ENCODE measurements at places on chromosomes 2 and 18.

- DNase-seq, result no peak
These were observed 184.3 kb downstream of the CYRIA start for GRCh38 chr2:16481351-16481750.

DNA sequence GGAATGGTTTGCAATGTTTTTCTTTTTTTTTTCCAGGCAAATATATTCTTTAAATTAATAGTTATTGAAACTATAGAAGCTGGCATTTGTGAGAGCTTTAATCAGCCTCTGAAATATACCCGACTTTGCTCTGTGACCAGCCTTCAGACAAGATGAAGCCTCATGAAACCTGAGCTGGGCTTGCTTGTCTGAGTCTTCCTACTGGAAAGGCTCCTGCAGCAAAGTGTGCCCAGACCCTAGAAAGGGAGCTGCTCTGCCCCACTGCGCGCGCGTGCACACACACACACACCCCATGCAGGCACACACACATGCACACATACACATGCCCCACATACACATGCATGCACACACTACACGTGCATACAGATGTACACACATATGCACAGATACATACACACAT, 203.3 kb upstream of the NT5C1B start:
- no peak for DNase-seq

GRCh38 chr2:9207641-9208311, 1.2 kb downstream of the ASAP2 start:
- DNase-seq, result no peak

GRCh38 chr2:197179744-197180498, 130.7 kb downstream of the ANKRD44 start:
- no peak for DNase-seq

DNA sequence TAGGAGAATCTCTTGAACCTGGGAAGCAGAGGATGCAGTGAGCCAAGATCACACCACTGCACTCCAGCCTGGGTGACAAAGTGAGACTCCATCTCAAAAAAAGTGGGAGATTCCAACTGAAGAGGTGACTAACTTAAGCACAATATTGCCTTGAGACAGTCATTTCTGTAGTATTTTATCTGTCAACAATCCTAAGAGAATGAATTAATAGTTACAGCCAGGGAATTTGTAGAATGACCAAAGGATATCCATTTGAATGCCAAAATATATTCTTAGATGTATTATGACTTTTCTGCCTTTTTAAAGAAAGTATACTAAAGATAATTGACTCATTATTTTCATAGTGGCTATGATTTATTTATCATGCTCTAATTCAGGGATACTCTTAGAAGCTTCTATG, 40.7 kb upstream of the CCDC150 start:
- DNase-seq, result no peak

GRCh38 chr2:175743011-175743410, 259.1 kb downstream of the LNPK start:
- DNase-seq, result no peak

DNA sequence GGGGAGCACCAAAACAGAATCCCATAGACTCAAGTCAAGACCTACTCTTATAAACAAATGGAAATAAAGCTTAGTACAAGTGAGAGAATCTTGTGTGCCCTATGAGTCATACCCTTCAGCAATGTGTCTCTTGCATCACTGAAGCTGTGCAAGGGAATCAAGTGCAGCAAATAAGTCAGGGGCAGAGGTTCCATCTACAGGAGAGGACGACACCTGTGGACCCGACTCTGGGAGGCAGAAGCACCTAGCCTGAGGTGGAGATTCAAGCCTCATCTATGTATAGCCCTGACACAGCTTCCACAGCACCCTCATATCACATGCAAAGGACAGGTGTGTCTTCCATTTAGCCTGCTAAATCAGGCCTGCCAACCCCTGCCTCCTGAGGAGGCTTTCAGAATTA, 298.2 kb downstream of the CNTNAP5 start:
- DNase-seq, result no peak

DNA sequence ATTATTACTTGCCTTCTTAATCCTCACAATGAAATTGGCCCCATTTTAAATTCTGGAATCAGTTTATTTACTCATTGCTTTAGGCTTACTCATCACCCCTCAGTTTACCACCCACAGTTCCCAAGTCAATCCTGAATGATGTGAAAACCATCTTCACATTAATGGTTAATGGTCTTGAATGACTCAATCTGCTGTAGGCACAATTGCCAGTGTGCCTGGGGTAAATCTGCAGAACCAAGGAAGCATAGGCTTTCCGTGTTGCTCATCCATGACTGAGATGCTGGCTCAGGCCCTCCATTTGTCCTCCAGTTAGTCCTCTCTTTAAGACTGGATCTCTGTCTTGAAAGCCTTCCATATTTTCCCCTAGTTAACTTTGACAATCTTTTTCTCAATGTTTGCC, 164.5 kb downstream of the PMAIP1 start:
- no peak for DNase-seq

DNA sequence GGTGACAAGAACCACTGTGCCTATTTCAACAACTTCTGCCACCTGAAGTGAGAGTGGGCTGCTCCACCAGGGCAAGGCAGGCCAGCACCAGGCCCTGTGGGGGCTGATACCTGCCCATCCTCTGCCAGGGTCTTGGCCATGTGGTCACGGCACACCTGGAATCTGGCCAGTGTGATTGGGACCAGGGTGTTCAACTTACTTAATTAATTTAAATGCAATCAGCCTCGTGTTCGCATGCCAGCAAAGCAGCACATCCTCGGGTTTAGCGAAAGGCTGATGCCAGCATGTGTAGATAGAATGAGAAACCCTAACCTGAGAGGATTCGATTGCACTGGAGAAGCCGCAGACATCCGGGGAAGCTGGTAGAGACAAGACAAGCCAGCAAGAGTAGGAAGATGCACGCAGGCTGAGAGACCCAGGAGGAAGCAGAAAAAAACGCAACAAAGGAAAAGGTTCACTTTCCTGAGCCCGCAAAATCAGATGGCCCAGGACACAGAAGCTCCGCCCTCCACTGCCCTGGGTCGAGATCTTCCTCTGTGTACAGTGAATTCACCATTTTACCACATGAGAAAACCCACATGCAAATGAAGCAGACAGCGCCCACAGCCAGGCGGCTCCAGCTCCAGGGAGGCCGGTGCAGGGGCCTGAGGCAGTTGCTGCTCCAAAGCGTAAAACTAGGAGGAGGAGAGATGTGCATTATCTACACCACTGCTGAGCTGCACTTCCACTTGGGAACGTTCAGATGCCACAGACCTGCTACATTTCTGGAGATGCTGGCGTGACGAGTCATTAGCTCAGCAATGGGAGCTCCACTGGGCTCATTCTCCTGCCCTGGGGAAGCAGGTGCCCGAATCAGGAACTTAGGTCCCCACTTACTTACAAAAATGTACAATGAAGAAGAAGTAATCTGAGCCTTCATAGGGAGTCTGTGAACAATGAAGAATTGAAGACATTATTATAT, 92.1 kb downstream of the TMEM18 start:
- no peak for DNase-seq

DNA sequence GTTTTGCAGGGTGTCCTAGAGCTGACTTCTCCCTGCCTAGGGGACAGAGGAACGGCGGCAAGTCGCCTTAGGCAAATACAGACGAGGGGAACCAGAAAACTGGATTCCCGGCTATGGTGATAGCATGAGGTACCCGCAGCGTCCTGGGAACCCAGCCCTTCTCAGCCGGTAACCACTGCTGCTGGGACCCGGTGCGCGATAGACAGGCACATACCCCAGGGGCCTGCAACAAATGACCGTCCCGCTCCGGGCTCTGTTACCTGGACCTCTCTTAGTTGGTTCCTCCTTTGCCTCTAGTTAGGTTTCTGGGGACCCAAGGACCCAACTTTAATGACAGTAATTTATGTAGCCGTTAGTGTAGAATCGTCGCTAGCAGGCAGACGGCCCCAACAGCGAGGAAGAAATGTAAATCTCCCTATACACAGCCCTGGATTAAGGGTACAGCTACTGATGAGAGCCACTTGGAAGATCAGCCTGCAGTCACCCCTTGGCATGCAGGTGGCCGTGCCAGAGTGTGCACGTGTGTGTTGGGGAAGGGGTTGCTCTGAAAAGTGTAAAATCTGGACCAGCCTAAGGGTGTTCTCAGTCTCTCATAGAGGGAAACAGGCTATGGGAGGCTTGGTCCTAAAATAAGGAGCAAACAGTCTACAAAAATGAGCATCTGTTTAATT, 819 bp upstream of the SERPINE2 start:
- DNase-seq, result no peak

- no peak for DNase-seq
These were observed 36.8 kb upstream of the RIOK3 start for GRCh38 chr18:23416298-23416697.

- DNase-seq, result no peak
These were observed 26.2 kb downstream of the EPC2 start for GRCh38 chr2:148670773-148671172.

DNA sequence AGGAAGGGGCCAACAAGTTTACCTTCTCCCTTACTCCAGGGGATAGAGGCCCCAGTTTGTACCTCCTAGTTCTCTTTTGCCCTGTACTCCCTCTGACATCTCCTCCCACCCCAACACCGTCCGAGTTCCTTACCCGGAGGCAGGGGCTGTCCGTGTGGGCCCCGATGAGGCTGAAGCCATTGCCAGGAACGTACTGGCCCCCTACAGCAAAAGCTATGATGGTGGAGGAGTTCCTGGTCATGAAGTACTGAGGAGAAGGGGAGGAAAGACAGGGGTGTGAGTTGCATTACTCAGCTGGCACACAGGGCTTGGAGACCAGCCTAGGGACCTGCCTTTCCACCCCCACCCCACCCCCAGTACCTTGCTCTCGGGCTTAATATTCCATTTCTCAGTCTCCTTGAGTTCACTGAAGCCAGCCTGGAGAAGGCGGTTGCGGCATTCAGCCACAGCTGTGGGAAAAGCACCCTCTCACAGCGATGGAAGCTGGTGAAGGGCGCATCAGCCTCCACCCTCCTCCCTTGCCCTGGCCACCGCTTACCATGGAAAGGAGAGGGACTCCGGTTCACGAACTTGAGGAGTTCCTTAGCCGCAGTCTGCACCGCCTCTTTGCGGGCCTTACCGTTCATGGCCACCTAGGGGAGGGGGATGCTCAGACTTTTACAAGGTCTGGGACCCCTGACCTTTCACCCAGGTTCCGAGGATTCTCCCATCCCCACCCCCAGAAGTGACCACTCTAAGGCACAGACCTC, 1.0 kb downstream of the DNPEP start:
- DNase-seq, result no peak

DNA sequence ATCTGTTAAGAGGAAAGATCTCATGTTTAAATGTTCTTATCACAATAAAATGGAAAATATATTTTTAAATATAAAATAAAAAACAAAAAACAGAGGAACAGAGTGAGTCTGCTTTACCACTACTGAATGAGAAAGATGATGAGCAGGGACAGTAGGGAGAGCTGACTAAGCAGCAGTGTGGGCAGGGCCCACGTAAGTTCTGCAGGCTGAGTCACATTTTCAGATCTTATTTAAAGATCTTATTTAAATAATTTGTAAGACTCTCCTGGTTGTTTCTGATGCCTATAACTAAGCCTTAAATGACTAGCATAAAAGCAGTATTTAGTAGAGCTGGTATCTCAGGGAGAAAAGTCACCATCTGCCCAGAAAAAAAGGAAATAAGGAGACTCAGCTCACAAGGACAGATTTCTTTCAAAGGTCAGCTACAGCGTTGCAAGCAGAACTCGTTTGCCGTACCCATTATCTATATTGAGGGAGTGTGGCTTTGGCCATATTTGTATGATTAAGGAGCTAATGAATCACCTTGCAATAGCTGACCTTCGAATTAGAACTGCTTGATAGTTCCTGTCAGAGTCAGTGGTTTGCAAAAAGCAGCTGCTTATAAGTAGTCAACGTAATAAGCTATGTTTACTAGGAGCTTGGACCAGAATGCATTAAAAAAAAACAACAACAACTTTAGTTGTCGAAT, 322.1 kb upstream of the CHAC2 start:
- no peak for DNase-seq

GRCh38 chr2:96153991-96154431, 8.8 kb upstream of the DUSP2 start:
- no peak for DNase-seq

- no peak for DNase-seq
These were observed 136.7 kb downstream of the ANTXR1 start for GRCh38 chr2:69149631-69150215.

DNA sequence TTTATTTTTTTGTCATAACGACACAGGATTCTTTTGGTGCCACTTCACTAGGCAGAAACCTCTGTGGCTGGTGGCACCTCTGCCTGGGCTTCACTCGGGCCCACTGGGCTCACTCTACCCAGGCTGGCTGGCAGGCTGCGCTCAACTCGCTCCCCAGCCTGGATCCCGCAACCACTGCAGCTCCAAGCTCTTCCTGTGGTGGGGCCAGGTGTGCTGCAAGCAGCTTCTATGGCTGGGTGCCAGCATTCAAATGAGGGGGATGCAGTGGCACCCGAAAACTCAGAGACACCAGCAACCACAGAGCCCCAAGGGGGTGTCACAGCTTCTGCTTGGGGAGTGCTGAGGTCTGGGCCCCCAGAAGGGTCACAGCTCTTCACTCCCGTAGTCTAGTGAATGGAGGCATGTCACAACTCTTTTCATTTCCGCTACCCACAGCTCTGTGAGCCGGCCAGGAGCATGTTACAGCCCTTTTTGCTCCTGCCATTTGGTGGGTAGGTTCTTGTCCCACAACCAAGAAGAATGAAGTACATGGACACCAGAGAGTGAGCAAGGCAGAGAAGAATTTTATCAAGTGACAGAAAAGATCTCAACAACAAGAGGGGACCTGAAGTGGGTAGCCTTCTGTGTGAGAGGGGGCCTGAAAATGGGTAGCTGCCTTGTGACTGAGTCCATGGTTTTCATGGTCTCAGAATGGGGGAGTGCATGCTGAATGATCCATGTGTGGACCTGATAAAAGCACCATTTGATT, 170.1 kb downstream of the UBR3 start:
- DNase-seq, result no peak

GRCh38 chr2:236785611-236786057, 216.0 kb downstream of the ACKR3 start:
- DNase-seq, result no peak

DNA sequence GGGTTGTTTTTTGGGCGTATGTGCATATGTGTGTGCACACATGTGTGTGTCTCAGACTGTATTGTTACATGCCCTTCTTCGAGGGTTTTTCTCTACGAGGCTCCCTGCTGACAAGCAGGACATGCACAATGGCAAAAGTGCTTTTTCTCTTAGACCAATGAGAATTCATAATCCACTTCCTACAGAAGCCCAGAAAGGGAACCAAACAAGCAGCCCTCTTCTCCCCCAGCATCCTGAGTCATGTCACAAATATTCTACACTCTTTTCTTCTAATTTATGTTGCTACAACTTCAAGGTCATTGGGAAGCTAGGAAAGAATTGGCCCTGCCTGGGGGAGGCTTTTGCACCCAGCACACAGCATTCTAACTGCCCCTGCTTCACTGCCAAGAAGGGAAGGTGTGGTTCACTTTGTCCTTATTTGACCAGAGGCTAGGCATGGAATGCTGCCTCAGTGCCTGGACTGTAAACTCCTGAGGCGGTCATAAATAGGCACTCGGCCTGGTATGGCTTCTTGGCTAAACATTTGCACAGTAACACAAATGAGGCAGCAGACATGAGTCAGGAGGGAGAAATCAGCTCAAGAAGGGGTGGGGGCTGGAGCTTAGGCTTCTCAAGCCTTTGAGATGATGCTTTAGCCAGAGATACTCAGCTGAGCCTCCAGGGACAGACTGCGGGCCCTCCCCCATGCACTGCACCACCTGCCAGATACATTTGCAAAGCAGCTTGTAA, 92.7 kb upstream of the KLF7 start:
- DNase-seq, result no peak
